D721Med (cell line): ENCODE measurements at places on chromosomes 16 and 17.

DNA sequence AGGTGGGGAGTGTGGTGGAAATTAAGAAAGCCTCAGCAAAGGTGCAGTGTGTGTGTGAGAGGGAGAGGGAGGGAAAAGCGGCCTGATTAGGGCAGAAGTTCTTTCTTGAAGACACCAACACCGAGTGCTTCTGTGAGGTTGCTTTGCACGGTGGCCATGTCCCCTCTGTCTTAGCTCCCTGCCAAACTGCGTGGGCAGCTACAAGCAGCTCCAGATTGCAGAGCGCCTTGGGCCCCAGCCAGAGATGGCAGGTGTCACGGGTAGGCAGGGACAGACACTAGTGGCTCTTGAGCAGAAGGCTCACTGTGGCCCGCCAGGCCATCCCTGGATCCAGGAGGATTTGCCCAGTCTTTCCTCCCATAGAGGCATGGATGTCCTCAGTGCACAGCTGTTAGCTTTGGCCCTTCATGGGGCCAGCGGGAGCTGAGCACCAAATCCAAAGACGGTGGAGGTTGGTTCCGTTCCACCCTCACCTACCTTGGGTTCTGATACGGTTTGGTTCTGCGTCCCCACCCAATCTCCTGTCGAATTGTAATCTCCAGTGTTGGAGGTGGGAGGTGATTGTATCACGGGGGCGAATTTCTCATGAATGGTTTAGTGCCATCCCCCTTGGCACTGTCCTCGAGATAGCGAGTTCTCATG is 21.4 kb downstream of the KIAA0513 start:
- DNase-seq = no peak

- DNase-seq = no peak
Observed at GRCh38 chr16:22661161-22661647, 150.5 kb downstream of the NPIPB5 start.

GRCh38 chr17:12136646-12137045 is 116.0 kb downstream of the MAP2K4 start:
- no peak for DNase-seq

- no peak for DNase-seq
Observed at GRCh38 chr16:937311-937710, 33.5 kb downstream of the LMF1 start.

DNA sequence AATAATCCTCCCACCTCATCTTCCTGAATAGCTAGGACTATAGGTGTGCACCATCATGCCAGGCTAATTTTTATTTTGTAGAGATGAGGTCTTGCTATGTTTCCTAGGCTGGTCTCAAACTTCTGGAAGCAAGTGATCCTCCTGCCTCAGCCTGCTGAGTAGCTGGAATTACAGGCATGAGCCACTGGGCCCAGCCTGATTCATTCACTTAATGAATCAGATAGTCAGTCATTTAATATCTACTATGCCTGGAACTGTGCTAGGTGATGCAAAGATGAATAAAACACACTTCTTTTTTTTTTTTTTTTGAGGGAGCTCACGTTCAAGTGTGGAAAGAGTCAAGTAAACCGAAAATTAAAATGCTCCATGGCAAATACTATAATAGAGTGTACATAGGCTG is 39.4 kb downstream of the EFCAB13 start:
- no peak for DNase-seq

DNA sequence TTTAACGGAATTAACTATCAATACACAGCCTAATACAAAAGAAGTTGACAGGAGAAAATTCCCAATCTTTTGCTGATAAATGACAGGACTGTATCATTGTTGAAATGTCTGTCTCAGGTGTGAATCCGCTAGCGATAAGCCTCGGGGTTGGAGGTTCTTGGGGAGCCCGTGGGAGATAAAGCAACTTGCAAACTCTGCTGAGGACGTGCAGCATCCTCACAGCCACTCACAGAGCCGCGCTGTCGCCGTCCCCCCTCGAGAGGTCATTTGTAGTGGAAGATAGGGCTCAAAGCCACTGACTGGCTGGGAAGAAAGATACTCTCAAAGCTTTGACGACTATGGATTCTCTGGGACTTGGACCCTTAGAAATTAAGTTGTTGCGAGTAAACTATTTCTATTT is 17.0 kb downstream of the MAP1LC3B start:
- no peak for DNase-seq

- no peak for DNase-seq
Observed at GRCh38 chr17:68320311-68320865, 29.1 kb downstream of the ARSG start.

DNA sequence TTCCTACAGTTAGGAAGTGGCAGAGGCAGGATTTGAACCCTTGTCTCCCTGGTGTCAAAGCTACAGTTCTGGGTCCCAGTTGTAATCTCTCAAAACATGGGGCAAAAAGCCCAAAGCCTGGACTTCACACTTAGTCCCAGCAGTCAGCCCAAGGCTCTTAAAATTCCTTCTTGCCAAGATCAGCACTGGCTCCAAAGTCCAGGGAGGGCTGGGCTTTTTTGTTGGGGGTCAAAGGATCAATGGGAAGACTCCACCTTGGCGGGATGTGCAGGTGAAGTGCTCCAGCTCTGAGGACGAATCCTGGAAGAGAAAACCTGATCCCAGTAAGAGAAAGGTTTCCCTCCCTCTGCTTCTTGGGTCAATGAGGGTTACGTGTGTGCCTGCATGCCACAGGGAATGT is 195.5 kb downstream of the HAPSTR1 start:
- DNase-seq = no peak

GRCh38 chr17:61160789-61161445 is 238.7 kb upstream of the TBX2 start:
- no peak for DNase-seq

GRCh38 chr17:29070781-29071180 is 27.8 kb downstream of the PIPOX start:
- DNase-seq = peak; percentile 73

DNA sequence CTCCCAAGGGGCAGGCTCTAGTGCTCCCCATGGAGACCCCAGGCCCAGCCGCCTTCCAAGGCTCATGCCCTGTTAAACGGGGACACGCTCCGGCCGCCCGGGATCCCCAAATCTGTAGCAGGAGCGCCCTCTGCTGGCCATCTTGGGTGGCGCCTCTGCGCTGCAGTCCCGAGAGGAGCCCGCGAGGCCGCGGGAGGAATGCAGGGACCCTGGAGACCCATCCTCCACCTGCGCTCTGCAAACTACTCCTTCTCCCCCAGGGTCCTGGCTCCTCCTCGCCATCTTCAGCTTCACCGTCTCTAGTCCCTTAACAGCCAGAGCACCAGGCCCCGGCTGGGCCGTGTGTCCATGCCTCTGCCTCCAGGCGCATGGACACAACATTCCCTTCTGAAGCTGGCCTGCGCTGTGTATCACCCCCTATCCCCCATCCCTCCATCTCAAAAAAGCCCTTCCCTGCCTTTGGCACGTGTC is 23.6 kb upstream of the KRT17 start:
- peak; percentile 80 for DNase-seq

GRCh38 chr17:78075545-78075944 is 53.0 kb downstream of the TMC6 start:
- no peak for DNase-seq

GRCh38 chr16:27489906-27490305 is 59.8 kb downstream of the GTF3C1 start:
- no peak for DNase-seq

DNA sequence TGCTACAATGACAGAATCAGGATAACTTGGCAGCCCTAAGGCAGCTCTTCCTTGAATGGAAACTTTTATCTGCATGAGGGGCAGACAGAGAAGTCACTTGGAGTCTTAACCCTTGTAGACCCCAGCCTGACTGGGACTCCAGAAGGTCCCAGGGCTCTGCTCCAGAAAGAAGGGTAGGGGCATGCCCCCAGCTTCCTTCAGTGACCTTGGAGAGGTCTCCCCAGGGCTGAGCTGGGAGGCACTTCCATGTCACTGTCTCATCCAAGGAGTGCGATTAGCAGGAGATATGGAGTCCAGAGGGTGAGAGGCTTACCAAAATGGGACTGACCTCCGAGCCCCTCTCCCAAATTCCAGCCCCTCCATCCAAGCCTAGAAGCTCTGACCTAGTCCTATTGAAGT is 3.4 kb upstream of the NLRC5 start:
- no peak for DNase-seq

DNA sequence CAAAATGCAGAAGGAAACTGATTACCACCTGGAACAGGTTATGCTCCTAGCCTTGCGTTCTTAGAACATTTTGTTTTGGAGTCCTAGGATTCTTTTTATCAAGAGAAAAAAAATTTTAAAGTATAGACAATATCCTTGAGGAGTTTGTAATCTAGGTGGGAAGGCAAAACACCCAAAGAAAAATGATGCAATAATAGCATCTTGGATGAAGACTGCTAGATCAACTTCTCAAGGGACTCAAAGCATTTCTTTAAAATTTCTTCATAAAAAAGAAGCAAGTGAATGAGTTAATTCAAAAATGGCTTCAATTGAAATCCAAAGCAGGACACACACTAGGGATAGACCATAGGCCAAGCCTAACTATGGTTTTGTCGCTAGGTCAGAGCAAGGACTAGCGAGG is 515.8 kb upstream of the ZFHX3 start:
- no peak for DNase-seq

DNA sequence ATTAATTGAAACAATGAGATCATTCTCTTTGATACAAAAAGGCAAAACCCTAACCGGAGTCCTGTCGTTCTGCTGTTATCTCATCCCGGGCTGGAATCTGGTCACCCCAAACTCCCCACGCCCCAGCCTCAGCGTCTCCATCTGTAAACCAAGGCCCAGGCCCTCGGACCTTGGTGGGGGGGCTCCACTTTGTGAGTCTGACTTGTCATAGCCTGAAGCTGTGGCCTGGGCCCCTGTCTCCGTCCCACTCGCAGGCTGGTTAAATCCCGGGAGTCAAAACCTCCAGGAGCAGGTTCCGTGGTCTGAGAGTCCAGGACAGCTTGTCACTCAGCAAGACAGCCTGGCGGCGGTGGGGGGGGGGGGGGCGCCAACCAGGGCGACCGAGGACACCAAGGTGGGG is 50.0 kb downstream of the SLC7A5 start:
- no peak for DNase-seq

- no peak for DNase-seq
Observed at GRCh38 chr16:21646721-21647561, 5.5 kb downstream of the IGSF6 start.

GRCh38 chr17:51745993-51746392 is 412.5 kb downstream of the CA10 start:
- no peak for DNase-seq

GRCh38 chr17:28973425-28973824 is 22.1 kb upstream of the PHF12 start:
- DNase-seq = no peak

GRCh38 chr17:27319541-27320221 is 25.8 kb downstream of the WSB1 start:
- DNase-seq = no peak

DNA sequence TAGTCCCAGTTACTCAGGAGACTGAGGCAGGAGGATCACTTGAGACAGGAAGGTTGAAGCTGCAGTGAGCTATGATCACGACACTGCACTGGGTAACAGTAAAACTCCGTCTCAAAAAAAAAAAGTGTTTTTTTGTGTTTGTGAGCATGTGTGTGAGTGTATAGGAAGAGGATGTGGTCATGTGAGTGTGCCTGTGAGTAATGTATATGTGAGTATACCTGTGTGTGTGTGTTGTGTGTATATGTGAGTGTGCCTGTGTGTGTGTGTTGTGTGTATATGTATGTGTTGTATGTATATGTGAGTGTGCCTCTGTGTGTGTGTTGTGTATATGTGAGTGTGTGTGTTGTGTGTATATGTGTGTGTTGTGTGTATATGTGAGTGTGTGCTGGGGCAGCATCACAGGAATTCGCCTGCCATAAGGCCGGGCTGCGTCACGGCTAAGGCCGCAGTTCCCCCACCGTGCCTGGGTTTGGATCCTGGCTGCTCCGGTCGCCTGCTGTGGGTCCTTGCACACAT is 21.4 kb upstream of the NPTX1 start:
- DNase-seq = no peak

GRCh38 chr16:73050201-73051099 is 2.5 kb upstream of the ZFHX3 start:
- no peak for DNase-seq

- DNase-seq = no peak
Observed at GRCh38 chr17:64125937-64126336, 4.0 kb downstream of the ERN1 start.

DNA sequence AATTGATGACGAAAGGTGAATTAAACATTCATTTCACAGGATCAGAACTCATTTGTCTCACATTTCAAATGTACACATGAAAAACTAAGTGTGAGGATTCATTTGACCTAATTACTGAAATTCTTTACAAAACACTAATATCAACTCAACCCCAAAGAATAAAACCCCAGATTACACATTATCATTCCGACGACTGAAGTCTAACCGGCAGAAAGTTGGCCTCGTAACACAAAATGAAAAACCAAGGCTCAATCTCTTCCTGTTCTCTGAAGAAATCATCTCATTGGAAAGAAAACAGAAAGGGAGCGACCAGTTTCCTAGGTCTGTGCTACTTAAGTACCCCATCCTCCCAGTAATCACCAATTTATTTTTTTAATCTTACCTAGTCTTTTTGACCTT is 1.8 kb downstream of the JPT1 start:
- no peak for DNase-seq

DNA sequence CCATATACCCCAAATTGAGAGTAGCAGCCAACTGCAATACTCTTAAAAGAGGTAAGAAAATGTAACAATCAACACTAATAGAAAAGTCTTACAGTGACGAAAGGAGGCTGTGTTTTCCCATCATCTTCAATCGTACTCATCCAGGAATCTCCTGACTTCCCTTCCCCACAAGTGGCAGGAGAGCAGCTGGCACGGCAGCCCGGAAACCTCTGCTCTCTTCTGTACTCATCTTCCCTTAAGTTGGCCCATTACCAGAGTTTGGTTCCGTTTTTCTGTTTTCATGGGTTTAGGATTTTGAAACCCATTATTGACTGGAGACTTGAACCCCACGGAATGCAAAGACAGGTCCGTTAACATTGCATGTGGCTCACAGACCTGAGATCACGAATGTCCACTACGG is 11.7 kb upstream of the CD300H start:
- DNase-seq = no peak

- no peak for DNase-seq
Observed at GRCh38 chr16:24953721-24954120, 61.4 kb downstream of the ARHGAP17 start.

DNA sequence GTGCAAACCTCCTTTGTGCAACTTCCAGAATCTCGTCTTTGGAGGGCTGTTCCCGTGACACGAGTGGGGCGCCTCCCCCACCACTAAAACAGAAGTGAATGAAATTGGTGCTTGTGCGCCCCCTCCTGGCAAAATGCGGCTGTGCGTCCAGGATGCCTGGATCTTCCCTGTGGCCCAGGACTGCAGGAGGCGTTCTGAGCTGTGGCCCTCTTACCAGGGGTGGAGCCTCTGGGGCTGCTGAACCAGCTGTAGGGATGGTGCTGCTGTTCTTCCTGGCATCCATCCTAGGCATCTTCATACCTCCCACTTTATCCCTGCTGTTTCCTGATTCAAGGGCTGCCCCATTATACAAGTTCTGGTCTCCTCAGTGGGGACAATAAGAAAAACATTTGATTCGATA is 18.5 kb upstream of the NAGLU start:
- peak; percentile 81 for DNase-seq

- DNase-seq = no peak
Observed at GRCh38 chr17:45742251-45742650, 41.9 kb upstream of the CRHR1 start.

- no peak for DNase-seq
Observed at GRCh38 chr17:67276075-67276474, 31.1 kb upstream of the HELZ start.
